ENCODE measurements at places on chromosomes 12 and 14.

GRCh38 chr12:19856389-19856788, 417.1 kb downstream of the AEBP2 start:
- no peaks in the 10 kb centered on the region for H3K36me3 ChIP-seq
- no peak for DNase-seq
- no peaks in the 10 kb centered on the region for H3K4me1 ChIP-seq

DNA sequence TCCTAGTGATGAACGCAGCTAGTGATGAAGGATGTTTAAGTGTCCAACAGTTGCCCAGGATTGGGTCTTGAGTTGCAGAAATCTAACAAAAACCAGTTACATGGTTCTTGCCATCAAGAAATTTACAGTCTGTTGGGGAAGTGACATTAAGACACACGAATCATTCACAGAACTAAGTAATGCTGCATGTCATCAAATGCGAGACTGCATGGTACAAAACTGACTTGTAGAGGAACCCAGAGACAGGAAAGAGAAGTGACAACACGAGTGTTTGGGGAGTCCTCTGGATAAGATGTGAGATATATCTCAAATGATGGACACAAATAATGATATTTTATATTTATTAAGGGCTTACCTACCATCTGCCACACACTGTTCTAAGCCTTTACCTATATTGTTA, 6.1 kb upstream of the SYNE3 start:
- DNase-seq: no peak
- no peaks in the 10 kb centered on the region for H3K36me3 ChIP-seq
- peaks cover 42% of the 10 kb centered on the region for H3K4me1 ChIP-seq
- H3K27ac ChIP-seq: peak overlapping the region; percentile 5

DNA sequence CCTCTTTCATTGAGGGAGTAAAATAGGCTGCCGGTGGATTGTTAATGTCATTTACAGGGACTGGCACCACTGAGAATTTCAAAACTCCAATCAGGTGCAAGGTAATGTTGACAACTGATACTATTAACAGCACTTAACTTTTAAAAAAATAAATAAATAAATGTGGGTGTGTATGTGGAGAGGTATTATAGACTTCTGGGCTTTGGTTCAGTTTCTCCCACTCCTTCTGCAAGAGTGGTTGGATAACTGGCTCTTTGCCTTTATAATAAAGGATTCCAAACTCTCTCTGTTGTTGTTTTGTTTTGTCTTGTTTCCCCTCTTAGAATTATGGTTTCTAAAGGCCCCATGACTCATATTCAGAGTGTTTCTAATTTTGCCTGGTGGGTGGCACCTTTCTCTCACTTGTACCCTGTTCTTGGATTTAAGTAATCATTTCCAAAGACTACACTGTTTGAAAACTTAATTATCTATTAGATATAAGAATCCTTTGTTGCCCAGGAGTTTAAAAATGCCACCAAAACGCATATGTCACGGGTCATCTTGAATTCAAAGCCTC, 151.6 kb upstream of the ARID2 start:
- H3K4me1 ChIP-seq: peaks cover 23% of the 10 kb centered on the region
- no peak overlapping the region for H3K4me3 ChIP-seq
- no peaks in the 10 kb centered on the region for H3K27me3 ChIP-seq
- no peak overlapping the region for H3K27ac ChIP-seq

DNA sequence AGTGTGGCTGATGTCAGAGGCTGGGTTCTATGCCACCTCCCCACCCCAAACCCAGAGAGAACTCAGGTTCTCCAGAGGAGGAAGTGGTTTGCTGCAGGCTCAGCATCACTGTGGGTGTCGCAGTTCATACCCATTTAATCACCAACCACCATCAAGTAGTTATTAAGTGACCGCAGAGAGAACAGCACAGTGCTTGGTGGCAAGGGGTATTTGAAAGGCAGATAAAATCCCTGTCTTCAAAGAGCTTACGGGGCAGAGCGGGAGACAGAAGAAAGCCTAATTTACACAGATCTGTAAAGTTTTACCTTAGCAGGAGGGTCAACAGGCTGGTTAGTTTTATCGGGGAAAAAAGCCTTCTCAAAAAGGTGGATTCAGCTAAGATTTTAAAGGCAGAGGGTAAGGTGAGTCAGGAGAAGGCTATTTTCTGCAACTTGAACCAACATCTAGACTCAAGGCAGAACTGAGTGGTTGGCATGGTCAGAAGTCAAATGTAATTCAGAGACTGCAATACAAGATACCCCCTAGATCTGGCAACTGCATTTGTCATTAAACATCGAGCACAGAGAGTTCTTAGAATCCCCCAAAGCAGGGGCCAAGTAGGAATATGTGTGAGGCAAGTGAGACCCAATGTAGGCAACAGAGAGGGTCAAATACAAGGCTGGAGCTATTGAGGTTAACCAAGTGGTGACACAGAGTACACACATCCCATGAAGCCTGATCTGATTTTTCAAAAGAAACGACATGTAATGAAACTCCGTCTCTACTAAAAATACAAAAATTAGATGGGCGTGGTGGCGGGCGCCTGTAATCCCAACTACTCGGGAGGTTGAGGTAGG, 13.2 kb downstream of the PXN start:
- peak overlapping the region; percentile 43 for H3K4me3 ChIP-seq
- H3K36me3 ChIP-seq: peaks cover 2% of the 10 kb centered on the region
- H3K4me1 ChIP-seq: peaks cover 45% of the 10 kb centered on the region
- peak overlapping the region; percentile 29 for H3K27ac ChIP-seq
- peaks cover 34% of the 10 kb centered on the region for H3K27me3 ChIP-seq
- DNase-seq: no peak

GRCh38 chr12:74285773-74286172, 251.9 kb upstream of the ATXN7L3B start:
- no peak overlapping the region for H3K4me3 ChIP-seq

DNA sequence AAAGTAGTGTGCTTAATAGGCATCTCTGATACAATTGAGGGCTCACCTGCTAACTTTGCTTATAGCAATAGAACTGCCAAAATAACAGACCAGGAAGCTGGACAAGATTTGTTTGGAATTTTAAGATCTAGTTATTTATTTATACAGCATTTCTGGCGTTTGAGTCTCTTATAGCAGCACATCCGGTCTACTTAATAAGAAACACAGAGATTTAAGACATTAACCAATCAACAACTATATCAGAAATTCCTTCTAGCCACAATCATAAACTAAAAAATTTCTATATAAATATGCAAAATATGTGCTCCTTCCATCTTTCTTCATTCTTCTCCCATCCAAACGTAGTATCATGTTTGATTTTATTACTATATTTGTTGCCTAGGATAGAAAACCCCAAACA, 2.6 kb downstream of the RTN1 start:
- H3K4me1 ChIP-seq: peaks cover 8% of the 10 kb centered on the region
- no peak for DNase-seq
- H3K27ac ChIP-seq: no peak overlapping the region
- no peak overlapping the region for H3K4me3 ChIP-seq
- no peaks in the 10 kb centered on the region for H3K36me3 ChIP-seq

DNA sequence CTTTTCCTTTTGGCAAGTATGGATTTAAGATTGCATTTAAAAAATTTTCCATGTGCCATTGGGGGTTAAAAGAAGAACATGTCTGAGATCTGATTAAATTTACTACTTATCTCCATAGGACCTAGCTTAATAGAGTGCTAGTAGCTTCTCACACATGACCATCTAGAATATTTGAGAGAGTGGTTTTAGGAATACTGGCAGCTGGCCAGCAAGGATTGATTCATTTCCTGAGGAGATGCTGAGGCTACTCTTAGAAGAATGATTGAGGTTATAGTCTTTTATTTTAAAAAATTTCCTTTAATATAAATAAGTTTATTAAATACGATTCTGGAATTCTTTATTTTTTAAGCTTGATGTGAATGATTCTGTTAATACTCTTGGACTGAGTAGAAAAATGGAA, 56.2 kb downstream of the MIPOL1 start:
- no peak overlapping the region for H3K27ac ChIP-seq
- H3K27me3 ChIP-seq: no peaks in the 10 kb centered on the region
- no peaks in the 10 kb centered on the region for H3K4me1 ChIP-seq
- no peak overlapping the region for H3K4me3 ChIP-seq
- no peaks in the 10 kb centered on the region for H3K36me3 ChIP-seq

GRCh38 chr12:52317468-52318052, 3.6 kb downstream of the KRT83 start:
- H3K4me3 ChIP-seq: no peak overlapping the region
- no peaks in the 10 kb centered on the region for H3K4me1 ChIP-seq
- H3K27ac ChIP-seq: no peak overlapping the region

DNA sequence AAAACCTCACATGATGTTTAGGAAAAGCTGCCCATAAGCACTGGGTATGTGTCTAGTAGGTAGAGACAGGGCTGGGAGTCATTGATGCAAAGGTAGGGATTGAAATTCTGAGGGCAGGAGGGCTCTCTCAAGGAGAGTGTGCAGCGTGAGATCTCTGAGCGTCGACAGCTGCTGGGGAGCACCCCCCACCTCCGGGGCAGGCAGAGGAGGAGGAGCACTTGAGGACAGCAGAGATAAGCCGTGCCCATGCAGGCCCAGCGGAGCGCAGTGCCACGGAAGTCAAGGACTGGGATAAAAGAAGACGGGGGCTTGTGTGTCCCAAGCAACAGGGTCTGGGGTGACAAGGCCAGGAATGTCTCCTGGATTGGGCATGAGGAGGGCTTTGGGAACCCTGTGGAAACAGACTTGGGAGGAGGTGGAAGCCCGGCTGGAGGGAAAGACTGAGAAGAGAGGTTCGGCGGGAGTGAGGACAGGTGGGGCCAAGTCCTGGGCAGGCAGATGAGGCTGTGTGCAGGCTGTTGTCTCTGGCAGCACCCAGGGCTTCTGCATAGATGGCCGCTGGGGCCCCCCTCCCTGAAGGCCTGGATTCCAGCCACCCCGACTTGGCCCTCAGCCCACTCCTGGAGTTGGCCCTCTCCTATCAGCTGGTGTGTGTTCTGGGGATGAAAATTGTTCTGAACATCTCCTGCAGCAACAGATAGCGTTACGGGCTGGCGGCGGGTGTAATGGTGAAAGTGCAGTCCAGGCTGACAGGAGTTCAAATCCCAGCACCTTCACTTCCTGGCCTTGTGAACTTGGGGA, 1.9 kb downstream of the CACNA2D4 start:
- H3K4me1 ChIP-seq: peaks cover 34% of the 10 kb centered on the region
- peaks cover 8% of the 10 kb centered on the region for H3K36me3 ChIP-seq
- peaks cover 12% of the 10 kb centered on the region for H3K27me3 ChIP-seq

DNA sequence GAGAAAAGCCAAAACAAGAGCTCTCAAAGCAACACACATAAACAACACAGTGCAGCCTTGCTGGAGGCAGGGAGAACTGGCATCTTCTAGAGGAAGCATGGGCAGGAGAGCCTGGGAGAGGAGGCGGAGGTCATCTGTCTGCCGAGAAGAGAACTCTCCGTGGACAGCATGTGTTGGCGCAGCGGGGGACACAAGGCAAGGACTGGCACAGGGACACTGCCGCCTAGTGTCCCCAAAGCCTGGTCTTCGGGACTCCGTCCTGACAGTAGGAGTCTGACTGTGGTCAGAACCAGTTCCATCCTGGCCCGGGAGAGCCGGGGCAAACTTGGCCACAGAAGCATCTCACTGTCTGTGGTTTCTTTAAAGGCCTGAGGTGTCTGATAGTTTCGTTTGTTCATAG, 47.3 kb downstream of the KCNA1 start:
- H3K27ac ChIP-seq: no peak overlapping the region
- H3K4me3 ChIP-seq: no peak overlapping the region
- peaks cover 3% of the 10 kb centered on the region for H3K4me1 ChIP-seq
- H3K36me3 ChIP-seq: no peaks in the 10 kb centered on the region
- no peak for DNase-seq
- H3K27me3 ChIP-seq: peaks cover 38% of the 10 kb centered on the region

GRCh38 chr12:97595936-97596335, 133.3 kb downstream of the RMST start:
- H3K27ac ChIP-seq: no peak overlapping the region
- no peak for DNase-seq
- H3K4me3 ChIP-seq: no peak overlapping the region
- H3K4me1 ChIP-seq: no peaks in the 10 kb centered on the region

- DNase-seq: no peak
- no peak overlapping the region for H3K27ac ChIP-seq
- H3K4me1 ChIP-seq: peaks cover 4% of the 10 kb centered on the region
- H3K4me3 ChIP-seq: no peak overlapping the region
- H3K36me3 ChIP-seq: no peaks in the 10 kb centered on the region
Measured at GRCh38 chr14:61178226-61179060, 102.7 kb downstream of the TMEM30B start.

DNA sequence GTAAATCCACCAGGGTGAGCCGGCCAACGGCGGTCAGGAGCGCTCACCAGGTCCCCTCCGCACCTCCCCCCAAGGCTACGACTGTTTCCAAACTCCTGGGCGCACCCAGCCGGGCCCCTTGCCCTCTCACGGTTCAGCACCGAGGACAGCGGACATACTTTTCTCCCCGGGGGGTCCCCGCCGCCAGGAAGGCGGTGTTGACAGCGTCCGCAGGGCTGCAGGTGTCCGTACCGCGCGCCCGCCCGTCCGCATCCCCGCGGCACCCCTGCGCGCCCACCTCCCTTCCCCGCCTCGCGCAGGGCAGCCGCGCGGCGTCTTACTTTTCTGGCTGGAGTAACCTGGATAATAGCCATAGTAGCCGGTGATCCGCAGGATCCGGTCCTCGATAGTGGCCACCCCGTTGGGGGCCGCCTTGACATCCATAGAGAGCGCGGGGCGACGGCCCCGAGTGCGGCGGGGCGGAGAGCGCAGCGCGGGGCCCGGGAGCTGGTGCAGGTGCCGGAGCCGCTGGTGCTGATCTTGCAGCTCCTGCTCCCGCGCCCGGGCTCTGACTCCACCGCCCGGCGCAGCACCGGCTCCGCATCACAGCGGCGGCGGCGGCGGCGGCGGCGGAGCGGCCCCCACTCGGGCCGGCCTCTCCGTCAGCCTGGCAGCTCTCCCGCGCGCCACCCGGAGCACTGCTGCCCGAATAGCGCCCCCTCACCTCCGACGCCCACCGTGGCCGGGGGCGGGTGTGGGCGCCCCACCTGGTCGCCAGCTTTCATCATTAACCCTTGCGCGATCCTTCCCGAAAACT, at the start of gene SLC35F4:
SLC35F4 (minus strand) TSS at position 690 of the 796 bp plus-strand sequence.
- H3K4me1 ChIP-seq: no peaks in the 10 kb centered on the region
- no peaks in the 10 kb centered on the region for H3K36me3 ChIP-seq
- H3K4me3 ChIP-seq: no peak within 1 kb of the TSS
- no peak for DNase-seq

DNA sequence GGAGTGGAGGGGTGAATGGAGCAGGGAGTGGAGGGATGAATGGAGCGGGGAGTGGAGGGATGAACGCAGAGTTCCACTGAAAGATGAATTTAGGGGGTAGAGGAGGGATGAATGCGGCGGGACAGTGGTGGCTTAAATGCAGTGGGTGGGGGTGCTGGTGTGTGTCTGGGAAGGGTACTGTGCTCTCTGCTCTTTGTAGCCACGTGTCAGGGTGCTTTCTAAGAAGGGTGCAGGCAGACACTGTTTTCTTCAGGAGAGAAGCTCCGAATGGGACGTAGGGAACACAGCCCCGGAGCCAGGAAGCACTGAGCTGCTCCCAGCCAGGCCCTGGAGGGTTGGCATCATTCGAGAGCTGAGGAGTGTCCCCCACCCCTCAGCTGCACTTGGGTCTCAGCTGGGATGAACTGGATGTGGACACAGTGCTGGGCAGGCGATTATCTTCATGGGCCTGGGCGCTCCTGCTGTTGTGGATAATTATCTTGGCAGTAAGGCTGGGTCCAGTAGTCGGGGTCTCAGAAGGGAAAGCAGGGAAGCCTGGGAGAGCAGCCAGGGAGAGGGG, 9.5 kb upstream of the CEP170B start:
- no peak overlapping the region for H3K4me3 ChIP-seq
- no peak overlapping the region for H3K27ac ChIP-seq
- no peaks in the 10 kb centered on the region for H3K4me1 ChIP-seq
- peaks cover 11% of the 10 kb centered on the region for H3K27me3 ChIP-seq

Data from memory B cell (primary cell).